ENCODE measurements at places on chromosomes 4 and X.

GRCh38 chrX:17644001-17644400 lies 93.3 kb upstream of the SCML1 start:
- no peak for DNase-seq

DNA sequence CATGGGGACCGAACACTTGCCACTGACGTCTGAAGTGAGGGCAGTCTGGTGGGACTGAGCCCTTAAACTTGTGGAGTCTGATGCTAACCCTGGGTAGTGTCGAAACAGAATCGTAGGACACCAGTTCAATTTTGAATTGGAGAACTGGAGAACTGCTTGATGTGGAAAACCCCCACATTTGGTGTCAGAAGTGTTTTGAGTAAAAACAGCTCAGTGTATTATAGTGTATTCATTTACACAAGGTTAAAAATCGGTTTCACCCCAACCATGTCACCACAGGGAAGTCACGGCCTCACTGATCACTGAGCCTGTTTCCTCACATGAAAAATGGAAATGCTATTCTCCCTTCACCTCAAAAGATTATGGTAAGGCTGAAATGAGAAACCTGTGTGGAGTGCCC lies 21.9 kb downstream of the PIN4 start:
- no peak for DNase-seq

- DNase-seq, result no peak
Measured at GRCh38 chr4:129806986-129807385, 711.0 kb downstream of the C4orf33 start.

DNA sequence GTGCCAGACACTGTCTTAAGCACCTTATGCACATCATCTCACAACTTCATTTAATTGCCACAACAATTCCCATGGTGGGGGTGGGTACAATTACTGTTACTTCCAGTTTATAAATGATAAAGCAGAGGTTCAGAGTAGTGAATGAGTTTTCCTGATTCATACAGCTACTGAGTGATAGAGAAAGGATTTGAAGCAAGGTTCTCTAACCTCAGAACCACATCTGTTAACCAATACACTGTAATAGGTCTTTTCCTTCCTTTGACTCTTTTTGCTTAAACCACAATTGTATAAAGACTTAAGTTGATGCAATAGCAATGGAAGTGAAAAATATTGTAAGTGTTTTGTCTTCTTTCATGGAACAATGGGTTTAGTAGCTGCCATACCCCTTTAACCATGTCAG lies 43.5 kb upstream of the PAK3 start:
- no peak for DNase-seq

DNA sequence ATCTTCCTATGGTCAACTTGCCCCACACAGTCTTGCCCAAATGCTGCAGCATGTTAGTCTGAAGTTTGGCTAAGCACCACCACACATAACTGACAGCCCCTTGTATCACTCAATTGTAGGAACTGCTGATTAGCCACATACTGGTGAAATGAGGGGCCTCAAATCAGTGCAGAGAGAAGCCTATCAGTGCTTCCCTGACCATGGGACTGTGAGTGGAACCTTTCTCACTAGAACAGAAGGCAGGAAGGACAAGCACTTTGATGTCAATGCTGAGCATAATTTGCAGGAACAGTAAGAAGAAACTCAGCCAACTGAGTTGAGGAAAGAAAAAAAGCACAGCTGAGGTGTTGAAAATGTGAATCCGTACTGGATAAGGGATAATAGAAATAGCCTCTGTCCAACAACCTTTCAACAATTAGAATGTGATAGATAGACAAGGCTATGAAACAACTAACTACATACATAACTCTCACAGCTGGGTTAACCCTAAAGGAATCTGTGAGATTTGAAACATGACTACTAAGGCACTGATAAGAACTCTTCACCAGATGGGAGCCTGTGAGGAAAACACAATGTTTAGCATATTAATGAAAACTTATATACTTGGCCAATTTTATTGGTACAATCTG lies 136.6 kb upstream of the SH3RF1 start:
- no peak for DNase-seq
